Muscle of leg (tissue), 16 donors: ENCODE measurements at places on chromosomes 16 and 17.

DNA sequence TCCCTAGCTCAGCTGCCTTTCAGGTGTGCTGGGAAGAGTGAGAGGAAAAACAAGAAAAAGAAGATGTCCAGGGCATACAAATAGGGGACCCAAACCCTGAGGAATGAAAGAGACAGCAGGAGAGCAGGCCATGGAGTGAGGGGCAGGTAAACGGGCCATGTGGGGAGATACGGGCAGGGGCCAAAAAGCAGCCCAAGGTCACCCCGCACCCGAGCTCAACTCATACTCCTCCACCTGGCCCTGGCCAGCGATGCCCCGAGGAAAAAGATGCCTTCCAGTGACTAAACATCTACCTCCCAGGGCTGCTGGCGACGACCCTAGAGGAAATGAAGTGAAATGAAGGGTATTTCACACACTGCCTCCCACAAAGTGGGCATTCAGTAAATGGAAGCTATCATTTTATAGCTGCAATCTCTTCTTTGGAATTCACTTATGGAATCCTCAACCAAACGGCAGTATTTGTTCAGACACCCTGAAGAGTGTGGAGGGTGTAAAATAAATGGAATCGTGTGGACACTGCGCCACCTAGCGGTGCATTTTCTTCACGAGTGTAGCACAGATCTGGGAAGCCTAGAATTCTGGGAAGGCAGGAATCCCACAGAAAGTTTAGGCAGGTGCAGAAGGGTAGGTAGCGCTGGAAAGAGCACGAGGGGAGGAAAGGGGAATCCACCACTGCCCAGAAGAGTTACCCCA, 14.9 kb downstream of the ELAC2 start:
- DNase-seq = peak; percentile 88
- H3K4me3 ChIP-seq = no peak overlapping the region
- H3K4me1 ChIP-seq = no peaks in the 10 kb centered on the region
- H3K27me3 ChIP-seq = no peaks in the 10 kb centered on the region

DNA sequence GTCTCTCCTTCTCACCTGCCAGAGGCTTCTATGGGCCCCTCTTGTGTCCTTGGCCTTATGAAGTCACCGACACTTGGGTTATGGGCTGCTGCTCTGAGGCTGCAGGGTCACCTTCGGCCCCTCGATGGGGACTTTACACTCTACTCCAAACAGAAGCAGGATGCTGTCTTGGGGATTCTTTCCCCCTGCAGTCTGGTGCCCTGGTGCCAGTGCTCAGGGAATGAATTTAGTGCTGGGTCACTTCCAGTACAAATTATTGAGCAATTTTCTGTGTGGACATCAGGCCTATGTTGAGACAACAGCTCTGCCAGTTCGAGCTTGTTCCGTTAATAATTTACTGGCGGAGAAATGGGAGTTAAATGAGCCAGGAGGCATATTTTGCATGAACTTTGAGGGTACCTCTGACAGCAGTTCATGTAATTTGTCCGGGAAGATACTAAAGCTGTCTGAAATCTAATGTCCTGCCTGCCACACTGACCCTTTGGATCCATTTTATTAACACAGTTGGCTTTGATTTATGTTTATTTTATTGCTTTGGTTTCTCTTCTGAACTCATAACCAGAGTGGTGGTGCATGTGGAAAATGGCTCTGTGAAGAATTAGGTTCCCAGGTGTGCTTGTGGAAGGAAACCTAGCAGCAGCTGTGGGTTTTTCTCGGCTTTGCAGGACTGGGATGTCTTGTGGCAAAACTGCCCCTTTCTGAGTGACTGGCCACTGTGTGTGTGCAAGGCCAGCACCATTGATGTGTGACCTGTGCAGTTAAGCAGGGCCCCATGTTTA, 34.1 kb upstream of the DHX8 start:
- no peak overlapping the region for H3K4me3 ChIP-seq
- no peaks in the 10 kb centered on the region for H3K27me3 ChIP-seq
- H3K36me3 ChIP-seq = no peaks in the 10 kb centered on the region
- no peak overlapping the region for H3K27ac ChIP-seq
- peaks cover 9% of the 10 kb centered on the region for H3K4me1 ChIP-seq

DNA sequence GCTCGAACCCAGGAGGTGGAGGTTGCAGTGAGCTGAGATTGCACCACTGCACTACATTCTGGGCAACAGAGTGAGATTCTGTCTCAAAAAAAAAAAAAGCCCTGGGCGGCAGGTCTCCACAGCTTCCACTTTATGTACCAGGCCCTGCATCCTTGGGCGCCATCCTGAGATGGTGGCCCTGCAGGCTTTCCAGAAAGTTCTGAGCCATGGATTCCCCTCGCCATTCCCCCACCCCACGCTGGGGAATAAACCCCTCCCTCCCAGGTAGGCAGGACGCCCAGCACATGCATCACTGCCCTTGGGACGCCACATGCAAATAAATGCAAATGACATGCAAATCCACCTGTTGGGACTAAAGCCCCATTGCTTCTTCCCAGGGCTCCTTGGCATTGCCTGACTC, 13.8 kb upstream of the ZNF469 start:
- H3K27ac ChIP-seq = no peak overlapping the region
- no peak for DNase-seq
- H3K4me1 ChIP-seq = no peaks in the 10 kb centered on the region
- H3K36me3 ChIP-seq = no peaks in the 10 kb centered on the region

DNA sequence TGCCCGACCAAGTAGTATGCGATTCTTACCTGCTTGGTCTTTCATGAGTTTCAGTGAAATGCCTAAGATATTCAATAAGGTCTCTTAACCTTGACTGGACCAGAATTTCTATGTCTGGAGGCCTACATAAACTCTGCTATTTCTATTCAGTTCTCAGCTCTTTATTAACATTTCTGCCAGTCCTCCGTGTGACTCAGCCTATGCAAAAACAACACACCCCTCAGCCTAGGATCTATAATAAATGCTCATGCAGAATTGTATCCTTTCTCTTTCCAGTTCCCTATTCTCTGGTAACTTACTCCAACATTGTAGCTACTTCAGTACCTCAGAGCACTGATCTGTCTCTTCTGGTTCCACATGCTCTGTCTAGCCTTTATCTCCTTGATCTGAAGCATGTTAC, 1507.4 kb downstream of the CDH11 start:
- no peak for DNase-seq
- no peaks in the 10 kb centered on the region for H3K36me3 ChIP-seq
- no peak overlapping the region for H3K27ac ChIP-seq
- H3K4me1 ChIP-seq = no peaks in the 10 kb centered on the region

DNA sequence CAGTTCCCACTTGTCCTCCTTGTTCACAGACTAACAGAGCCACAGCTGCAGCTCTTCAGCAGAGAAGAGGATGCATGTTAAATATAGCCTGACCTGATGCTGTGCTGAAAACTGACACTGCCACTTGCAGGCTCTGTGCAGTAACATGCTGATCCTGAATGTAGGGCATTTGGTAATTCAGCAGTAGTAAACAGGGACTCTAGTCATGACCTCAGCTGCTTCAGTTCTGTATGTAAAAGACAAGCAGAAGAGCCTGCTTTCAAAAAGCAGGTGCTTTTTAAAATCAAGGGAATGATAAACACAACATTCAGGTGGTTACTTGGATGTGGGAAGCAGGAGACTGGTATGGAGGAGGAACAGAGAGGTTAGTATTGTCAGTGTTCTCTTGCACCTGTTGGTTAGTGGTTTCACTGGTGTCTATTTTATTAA, 33.8 kb downstream of the ESRP2 start:
- peaks cover 5% of the 10 kb centered on the region for H3K36me3 ChIP-seq
- peak overlapping the region; percentile 64 for H3K27ac ChIP-seq
- DNase-seq = peak; percentile 71
- no peak overlapping the region for H3K4me3 ChIP-seq

DNA sequence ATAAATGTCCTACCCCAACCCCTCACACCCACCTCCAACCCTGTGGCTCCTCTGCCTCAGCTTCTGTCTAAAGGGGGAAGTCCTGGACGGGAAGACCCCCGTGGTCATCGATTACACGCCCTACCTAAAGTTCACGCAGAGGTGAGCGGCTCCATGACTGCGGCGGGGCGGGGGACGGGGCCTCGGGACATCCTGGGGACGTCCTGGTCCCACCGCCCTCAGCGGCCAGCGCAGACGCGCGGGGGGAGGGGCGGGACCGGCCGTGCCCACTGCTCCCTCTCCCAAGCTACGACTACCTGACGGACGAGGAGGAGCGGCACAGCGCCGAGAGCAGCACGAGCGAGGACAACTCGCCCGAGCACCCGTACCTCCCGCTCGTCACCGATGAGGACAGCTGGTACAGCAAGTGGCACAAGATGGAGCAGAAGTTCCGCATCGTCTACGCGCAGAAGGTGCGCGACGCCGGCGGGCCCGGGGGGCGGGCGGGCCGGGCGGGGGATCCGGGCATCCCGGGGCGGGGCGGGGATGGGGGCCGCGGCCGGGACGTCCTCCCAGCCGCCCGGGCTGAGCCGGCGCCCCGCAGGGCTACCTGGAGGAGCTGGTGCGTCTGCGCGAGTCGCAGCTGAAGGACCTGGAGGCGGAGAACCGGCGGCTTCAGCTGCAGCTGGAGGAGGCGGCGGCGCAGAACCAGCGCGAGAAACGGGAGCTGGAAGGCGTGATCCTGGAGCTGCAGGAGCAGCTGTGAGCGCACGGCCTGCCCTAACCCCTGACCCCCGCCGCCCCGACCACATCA, 6.7 kb downstream of the RUNDC3A start:
- H3K36me3 ChIP-seq = peaks cover 10% of the 10 kb centered on the region
- H3K27me3 ChIP-seq = peaks cover 71% of the 10 kb centered on the region
- H3K4me3 ChIP-seq = no peak overlapping the region
- DNase-seq = no peak

- no peak for DNase-seq
- no peaks in the 10 kb centered on the region for H3K27me3 ChIP-seq
These were observed 1.3 kb downstream of the NLRC5 start for GRCh38 chr16:56990407-56991286.

DNA sequence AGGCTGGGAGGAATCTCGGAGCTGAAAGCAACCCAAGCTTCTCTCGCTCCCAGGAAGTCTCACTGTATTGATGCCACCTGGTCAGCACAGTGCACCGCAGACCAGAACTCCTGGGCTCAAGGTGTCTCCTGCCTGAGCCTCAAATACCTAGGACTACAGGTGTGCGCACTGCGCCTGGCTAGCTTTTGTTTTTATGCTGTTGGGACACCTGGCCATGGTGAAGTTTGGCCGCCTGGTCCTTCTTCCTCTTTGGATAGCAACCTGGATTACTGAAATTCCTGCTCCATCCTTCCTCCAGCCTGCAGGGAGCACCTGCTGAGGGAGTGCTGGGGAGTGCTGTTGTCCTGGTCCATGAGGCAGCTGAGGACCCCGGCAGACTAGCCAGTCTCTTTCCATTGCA, 56.6 kb downstream of the COTL1 start:
- peaks cover 12% of the 10 kb centered on the region for H3K27me3 ChIP-seq
- H3K4me3 ChIP-seq = no peak overlapping the region
- H3K36me3 ChIP-seq = no peaks in the 10 kb centered on the region
- peaks cover 22% of the 10 kb centered on the region for H3K4me1 ChIP-seq
- no peak overlapping the region for H3K27ac ChIP-seq

- no peak overlapping the region for H3K4me3 ChIP-seq
- no peaks in the 10 kb centered on the region for H3K27me3 ChIP-seq
- no peak overlapping the region for H3K27ac ChIP-seq
- no peaks in the 10 kb centered on the region for H3K4me1 ChIP-seq
- no peak for DNase-seq
These were observed 245.9 kb downstream of the CPPED1 start for GRCh38 chr16:12557786-12558185.

DNA sequence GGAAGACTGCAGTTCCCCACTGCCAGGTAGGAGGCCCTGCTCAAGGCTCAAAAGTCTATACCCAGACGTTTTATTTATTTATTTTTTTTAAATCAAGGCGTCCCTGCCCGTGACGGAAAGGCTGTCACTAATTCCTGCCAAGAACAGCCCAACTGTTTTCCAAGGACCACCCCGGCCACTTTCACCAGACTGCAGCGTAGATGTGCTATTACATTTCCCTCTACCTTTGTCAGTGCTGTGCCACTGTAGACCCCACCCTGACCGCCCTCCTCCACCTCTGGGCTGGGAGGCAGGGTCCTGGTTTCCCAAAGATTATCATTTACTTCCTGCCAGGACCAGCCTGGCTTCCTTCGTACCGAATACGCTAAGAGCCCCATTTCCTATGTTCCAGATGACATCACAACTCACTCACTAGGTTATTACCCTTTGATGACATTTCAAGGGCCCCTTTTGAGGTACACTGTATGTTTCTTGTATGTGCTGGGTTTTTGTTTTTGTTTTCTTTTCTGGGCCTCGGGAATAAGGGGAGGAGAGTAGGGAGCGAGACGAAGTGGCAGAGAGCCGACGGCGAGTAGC, 6.3 kb upstream of the RNF227 start:
- no peak for DNase-seq
- H3K36me3 ChIP-seq = no peaks in the 10 kb centered on the region
- H3K4me1 ChIP-seq = peaks cover 19% of the 10 kb centered on the region
- H3K4me3 ChIP-seq = peak overlapping the region; percentile 45

- H3K36me3 ChIP-seq = peaks cover 3% of the 10 kb centered on the region
- H3K4me3 ChIP-seq = peak overlapping the region; percentile 74
- no peaks in the 10 kb centered on the region for H3K27me3 ChIP-seq
These were observed 2.2 kb downstream of the SNN start for GRCh38 chr16:11670171-11671131.

DNA sequence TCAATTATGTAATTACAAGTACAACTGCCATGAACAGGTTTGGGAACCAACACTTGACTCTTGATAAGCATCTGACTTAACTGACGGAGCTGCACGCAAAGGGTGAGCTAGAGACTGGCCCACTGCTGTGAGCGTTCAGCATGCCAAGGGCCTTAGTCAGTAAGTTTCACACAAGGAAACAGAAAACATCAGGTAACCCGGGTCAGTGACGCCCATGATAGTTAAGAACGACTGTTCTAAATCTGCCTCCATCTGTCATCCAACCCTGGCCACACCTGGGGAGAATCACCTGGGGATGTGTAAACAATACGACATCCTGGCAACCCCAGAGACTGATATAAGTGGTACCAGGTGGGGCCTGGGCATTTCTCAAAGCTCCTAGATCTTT, 12.3 kb downstream of the SMIM5 start:
- no peak overlapping the region for H3K4me3 ChIP-seq
- no peak overlapping the region for H3K27ac ChIP-seq
- peaks cover 5% of the 10 kb centered on the region for H3K4me1 ChIP-seq
- no peaks in the 10 kb centered on the region for H3K27me3 ChIP-seq

DNA sequence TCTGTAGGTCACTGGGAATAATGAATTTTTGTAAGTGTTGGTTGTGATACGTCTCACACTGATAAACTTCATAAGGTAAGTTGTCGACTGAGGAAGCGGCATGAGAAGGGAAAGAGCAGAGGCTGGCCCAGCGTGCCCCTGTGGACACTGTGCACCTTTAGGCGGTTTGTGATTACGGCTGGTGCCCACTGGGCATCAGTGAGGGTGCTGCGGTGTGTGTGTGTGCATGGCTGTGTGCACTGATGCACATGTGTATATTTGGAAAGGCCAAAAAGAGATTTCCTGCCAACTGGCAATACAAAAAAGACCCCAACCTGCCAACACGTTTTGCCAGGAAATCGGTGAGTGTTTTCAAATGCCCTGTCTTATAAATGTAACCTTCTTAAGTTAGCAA, 11.9 kb downstream of the IRF8 start:
- no peak for DNase-seq
- no peak overlapping the region for H3K27ac ChIP-seq
- H3K27me3 ChIP-seq = peaks cover 25% of the 10 kb centered on the region
- H3K36me3 ChIP-seq = no peaks in the 10 kb centered on the region
- H3K4me1 ChIP-seq = peaks cover 22% of the 10 kb centered on the region
- no peak overlapping the region for H3K4me3 ChIP-seq

GRCh38 chr16:80689487-80689886, 114.9 kb downstream of the CDYL2 start:
- no peaks in the 10 kb centered on the region for H3K4me1 ChIP-seq
- DNase-seq = no peak
- no peak overlapping the region for H3K27ac ChIP-seq
- no peaks in the 10 kb centered on the region for H3K36me3 ChIP-seq
